NAMALWA (cell line): ENCODE measurements at places on chromosomes 3 and 15.

GRCh38 chr3:161043336-161044035 is 61.7 kb downstream of the B3GALNT1 start:
- no peak for DNase-seq

DNA sequence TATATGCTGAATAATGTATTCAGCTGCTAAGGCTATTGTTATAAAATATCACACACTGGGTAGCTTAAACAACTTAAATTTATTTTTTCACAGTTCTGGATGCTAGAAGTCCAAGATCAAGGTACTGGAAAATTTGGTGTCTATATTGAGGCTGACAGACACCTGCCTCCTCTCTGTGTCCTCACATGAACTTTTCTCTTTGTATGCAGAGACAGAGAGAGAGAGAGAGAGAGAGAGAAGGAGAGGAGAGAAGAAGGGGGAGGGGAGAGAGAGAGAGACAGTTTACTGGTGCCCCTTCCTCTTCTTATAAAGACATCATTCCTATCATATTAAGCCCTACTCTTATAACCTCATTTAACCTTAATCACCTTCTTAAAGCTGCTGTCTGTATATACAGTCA is 320.1 kb upstream of the THBS1 start:
- DNase-seq: no peak

DNA sequence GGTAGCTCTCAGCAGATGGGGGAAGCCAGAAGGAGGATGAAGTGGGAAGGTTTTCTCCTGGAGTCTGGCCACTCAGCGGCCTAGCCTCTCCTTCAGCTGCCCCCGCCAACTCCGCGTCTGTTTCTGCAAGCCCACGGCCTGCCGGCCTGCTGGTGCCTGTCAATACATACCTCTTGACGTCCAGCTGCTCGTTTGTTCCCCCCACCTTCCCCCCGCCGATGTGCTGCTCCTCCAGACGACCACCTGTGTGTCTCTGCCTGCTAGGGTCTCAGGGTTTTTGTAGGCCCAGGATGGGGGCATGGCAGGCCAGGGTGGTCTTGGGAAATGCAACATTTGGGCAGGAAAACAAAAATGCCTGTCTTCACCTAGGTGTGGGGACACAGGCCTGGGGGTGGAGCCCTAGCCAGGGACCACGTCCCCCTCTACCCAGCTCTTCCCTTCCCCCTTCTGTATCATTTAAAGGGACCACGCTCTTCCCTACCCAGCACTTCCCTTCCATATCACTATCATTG is 137.8 kb downstream of the ALCAM start:
- DNase-seq: no peak

DNA sequence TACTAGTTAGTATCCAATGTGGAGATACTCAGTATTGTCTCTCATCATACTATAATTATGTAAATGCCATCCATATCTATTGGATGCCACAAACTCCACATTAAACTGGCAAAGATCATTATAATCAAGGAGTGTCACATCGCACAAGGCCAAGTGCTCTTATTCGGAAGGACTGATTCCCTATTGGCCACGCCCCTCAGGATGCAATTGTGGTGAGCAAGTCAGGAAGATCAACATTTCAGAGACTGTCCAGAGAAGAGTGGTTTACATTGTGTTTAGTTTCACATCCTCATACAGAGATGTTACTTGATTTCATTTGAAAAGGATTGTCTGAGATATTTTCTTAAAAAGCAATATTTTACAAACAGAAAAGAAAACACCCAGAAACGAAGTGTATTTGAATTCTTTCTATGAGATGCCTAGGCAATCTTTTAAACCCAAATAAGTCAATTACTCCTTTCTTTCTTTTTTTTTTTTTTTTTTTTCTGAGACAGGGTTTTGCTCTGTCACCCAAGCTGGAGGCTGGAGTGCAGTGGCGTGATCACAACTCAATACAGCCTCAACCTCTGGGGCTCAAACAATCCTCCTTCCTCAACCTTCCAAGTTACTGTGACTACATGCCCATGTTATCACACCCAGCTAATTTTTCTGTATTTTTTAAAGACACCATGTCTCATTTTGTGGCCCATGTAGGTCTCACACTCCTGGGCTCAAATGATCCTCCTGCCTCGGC is 369.1 kb downstream of the RBMS3 start:
- peak; percentile 11 for DNase-seq

DNA sequence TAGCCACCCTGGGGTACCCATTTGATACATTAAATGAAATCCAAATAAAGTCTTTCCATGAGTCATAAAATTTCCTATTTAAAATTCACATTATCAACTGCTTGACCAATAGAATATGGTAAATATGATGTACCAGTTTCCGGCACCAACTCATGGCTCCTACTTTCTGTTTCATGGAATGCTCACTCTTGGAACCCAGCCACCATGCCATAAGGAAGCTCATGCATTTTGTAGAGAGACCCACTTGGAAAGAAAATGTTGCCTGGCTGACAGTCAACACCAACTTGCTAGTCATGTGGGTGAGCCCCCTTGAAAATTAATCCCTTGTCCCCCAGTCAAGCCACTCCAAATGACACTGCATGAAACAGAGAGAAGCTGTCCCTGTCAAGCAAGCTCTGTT is 57.2 kb downstream of the WWTR1 start:
- no peak for DNase-seq

- no peak for DNase-seq
These were observed 900.1 kb downstream of the ROBO1 start for GRCh38 chr3:78867409-78868372.

DNA sequence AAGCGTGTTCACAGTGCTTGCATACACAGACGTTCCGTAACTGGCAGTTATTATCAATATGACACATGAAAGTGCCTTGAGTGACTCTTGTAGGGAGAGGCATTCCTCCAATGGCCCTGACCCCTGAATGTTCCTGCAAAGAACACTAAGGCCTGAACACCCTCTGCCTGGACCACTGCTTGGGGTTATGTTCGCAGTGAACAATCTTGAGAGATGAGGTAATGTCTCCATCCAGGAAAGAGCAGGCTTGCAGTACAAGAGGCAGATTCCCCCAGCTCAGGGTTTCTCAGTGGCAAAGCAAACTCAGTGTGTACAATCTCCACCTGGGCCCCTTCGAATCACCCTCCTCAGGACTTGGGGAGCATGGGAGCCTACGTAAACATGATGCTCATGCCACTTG is 324.6 kb downstream of the MAGI1 start:
- DNase-seq: no peak

DNA sequence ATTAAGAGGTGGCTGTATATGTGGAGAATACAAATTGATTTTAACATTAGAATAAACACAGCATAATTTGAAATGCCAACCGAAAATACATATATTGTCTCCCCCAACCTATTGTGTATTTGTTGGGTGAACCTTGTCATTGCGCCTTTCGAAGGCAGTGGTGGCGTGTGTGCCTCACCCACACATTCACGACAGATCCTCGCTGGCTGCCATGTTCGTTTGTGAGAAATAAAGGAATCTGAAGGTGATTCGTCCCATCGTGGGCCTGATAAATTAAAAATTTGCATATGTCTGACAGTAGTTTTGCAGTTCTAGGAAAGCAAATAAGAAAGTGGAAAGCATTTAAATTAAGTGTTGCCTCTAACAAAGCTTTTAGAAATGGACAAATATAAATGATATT is 222.8 kb upstream of the TOPAZ1 start:
- DNase-seq: no peak

GRCh38 chr15:68666120-68666811 is 87.5 kb downstream of the CORO2B start:
- DNase-seq: no peak

DNA sequence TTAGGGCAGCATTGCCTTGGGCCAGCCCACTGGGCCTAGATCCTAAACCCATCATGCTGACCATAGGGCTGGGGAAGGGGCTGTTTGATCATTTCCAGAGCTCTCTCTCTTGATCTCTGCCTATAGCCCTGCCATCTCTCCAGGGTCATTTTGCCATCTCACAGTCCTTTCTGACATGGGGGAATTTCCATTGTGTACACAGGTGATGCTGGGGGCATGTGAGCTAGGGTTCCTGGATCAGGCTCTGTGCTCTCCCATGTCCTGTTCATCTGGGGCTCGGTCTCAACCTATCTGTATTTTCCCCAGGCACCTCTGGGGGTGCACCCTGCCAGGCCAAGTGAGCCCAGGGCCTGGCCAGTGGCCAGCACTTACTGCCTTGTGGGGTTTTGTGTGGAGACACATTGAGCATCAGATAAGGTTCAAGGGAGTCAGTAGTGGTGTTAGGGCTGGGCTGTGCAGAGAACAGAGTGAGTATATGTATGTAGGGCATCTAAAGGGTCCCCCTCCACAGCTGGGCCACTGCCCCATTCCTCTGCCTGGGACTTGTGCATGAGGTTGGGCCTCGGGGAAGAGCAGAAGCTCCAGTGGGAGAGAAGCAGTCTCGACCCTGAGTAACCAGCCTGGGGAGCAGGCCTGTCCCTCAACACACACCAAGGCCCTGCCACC is 25.7 kb upstream of the APEH start:
- DNase-seq: no peak

DNA sequence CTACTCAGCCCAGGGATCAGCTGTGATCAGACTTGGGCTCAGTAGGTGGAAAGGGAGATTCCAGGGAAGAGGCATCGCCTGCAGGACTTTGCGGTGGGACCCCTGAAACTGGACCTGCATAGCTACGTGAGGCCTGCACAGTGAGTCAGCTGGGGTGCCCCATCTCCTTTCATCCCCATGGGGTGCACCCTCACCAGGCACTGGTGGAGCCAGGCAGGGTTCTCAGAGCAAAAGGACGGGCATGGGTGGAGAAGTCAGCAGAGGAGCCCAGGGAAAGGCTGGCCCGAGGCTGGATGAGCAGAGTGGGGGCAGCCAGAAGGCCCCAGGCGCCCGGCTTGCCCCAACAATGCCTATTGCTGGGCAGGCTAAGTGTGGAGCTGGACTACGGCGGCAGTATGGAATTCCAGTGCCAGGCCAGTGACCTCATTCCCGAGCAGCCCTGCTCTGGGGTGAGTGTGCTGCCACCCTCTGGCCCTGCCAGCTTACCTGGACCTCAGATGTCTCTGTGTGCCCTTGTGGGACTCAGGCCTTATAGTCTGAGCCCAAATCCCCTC is 19.7 kb downstream of the ACAA1 start:
- no peak for DNase-seq

DNA sequence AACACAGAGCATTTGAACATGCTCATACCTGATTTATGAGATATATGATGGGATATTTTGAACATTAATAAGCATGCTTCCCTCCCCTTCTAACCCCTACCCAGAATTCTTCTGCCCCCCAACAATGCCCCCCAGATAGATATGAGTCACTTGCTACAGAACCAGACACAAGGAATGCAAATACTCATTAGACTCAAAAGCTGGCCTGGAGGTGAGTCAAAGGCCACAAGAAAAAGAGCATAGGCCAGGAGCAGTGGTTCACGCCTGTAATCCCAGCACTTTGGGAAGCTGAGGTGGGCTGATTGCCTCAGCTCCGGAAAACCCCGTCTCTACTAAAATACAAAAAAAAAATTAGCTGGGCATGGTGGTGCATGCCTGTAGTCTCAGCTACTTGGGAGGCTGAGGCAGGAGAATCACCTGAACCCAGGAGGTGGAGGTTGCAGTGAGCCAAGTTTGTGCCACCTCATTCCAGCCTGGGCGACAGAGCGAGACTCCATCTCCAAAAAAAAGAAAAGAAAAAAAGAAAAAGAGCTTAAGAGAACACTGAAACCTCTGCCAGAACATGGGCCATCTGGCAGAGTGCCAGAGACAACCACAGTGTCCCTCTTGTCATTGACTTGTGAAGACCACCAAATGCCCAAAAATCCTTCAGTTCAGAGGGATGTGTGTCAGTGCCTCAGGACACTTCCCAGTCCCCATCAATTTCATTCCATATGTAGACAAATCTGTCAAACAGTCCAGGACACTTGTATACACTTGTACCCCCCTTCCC is 3.9 kb upstream of the SH3GL3 start:
- no peak for DNase-seq

GRCh38 chr15:70212963-70213315 is 115.2 kb upstream of the TLE3 start:
- DNase-seq: no peak

DNA sequence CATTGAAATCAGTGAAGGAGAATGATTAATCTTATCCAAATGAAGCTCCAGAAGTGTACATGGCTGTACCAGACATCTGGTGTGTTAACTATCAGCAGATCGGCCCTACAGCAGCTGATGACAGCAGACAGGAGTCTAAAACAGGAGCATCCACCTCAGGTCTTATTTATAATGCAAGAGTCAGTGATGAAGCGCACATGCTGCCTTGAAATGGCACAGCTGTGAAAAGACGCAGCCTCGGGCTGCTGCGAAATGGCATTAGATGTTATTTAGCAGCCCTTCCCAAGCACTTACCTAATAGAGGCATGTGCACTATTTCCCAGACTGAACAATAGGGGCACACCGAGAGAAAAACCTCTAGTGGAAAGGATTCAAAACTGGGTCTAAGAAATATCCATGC is 472.3 kb upstream of the CBLB start:
- no peak for DNase-seq

DNA sequence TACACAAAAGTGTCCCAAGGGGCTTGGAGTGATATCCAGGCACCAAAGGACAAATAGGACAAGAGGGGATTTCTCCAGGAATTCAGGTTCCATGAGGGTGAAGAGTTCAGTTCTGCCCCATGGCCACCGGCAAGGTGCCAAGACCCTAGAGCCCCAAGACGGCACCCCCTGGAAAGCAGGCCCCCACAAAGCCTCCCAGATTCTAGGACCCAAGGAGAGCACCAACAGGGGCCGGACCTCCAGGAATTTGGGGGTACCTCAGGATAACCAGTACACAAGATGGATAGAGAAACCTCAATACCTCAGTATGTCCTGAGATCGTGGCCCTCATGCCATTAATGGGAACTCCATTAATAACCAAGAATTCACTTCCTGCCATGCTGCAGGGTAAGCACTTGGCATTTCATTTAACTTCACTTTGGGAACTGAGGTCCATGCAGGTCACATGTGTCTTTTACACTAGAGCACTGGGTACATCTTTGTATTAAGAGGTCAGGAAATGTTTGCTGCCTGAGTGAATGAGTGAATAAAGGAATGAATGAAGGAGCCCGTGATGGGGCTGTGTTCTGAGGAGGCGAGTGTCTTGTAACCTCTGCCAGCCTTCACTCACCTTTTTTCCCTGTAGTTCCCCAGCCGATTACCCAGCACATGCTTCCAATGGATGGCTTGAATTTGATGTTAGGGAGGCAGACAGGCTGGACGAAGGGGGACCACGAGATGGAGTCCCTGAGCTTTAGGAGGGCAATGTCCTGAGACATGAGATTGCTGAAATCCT is 15.5 kb upstream of the PRSS50 start:
- DNase-seq: no peak
